ENCODE measurements at places on chromosomes 2 and 18.

DNA sequence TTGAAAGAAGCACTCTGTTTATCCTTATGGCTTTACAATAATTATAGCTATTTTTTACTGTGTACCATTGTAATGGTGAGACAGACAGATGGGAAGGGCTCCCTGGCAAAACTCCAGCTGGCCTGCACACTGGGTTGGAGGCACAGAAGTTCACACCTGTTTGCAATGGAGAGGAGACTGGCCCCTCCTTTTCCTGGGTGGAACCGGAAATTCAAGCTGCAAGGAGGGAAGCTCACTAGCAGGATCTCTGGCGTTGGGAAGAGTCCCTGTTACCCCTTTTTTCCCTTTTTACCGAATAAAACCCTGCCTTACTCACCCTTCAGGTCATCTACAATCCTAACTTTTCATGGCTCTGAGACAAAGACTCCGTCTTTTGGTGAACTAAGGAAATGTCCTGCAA, 100.3 kb upstream of the TFPI start:
- DNase-seq, result no peak

GRCh38 chr2:126041391-126042047, 614.4 kb upstream of the GYPC start:
- no peak for DNase-seq

DNA sequence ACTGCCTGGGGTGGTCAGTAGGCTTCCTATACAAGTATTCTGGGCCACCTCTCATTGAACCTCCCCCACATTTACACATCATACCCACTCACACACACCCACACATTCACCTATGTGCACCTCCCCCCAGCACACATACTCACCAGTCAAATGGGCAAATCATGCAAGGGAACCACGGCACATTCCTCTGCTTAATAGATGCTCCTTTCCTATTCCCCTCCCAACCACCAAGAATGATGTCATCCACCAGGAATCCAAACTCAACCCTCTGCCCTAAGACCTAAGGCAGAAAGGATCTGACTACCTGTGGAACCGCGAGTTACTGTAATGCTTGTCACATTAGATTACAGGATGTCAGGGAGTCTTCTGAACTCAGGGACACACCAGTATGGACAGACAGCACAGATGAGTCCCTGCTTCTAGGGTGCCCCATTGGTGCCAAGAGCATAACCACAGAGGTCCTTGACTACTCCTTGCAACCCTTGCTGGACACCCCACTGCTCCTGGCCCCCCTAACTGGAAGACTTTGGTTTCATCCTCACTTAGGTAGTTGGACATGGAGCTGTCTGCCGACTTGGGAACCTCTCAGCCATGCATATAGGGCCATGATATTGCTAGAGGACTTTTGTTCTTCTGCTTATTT, 21.5 kb upstream of the CAB39 start:
- no peak for DNase-seq

GRCh38 chr2:25491966-25492532, 150.3 kb upstream of the DNMT3A start:
- DNase-seq, result no peak

DNA sequence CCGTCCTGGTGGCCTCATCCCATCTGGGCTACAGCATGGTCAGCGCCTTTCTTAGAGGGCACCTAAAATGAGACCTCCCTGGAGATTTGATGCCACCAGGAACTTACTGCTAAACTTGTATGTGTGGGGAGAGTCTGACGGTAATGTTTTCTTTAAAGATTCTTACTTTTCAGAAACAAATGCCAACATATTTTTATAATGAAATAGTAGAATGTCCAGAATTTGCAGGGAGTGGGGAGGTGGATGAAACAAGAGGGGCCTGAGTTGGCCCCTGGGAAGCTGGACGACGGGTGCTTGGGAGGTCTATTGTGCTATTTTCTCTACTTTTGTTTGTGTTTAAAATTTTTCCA, 118.8 kb upstream of the CTDP1 start:
- no peak for DNase-seq

DNA sequence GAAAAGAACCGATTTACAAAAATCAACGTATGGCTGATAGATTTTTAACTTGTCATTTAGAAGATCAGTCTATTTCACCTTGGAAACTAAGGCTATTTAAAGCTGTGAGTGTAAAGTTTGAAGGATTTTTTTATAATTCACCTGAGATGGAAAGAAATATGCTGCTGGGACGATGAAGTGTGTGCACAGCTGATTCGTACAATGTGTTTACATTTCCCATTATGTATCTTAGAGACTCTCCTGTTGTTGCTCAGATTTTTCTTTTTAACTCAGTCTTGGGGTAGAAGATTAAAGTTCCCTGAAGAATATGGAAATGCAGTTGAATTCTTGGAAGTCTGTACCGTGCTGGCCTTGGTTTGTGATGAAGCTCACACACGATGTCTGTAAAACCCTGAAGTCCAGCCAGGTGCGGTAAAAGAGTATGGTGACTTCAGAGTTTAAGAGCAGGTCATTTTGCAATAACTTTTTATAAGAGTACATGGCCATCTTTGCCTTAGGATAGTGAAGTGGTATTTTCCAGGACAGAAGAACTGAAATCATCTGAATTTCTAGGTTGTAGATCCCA, 250.1 kb downstream of the PRKCE start:
- DNase-seq, result no peak

GRCh38 chr2:126915903-126916302, 17.2 kb downstream of the TEX51 start:
- no peak for DNase-seq

DNA sequence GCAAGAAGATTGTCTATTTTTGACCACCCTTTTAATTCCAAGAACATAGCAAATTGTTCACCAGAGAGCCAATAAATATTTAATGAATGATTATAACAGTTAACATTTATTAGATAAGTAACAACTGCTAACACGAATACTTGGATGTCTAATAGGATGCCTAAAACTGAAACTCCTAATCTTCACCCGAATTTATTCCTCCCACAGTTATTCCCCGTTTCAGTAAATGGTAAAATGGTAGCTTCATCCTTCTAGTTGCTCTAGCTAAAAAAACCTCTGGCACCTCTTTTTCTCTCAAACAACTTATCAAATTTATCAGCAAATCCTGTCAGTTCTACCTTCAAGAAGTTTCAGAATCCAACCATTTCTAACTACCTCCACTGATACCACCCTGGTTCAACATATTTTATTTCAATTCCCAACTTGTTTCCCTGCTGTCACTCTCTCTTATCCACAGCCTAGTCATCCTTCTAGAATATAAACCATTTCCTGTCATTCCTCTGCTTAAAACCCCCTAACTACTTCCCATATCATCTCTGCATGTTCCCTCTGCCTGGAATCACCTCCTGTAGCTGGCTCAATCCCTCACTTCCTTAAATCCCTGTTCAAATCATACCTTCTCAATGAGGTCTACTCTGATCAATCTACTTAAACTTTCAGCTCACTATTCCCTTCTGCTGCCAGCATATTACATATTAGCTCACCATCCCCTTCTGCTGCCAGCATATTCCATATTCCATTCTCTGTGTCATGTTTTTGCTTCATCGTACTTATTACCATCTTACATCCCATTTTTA, 93.8 kb downstream of the ROCK2 start:
- no peak for DNase-seq

GRCh38 chr2:174607989-174608865, 10.6 kb upstream of the WIPF1 start:
- DNase-seq, result no peak

DNA sequence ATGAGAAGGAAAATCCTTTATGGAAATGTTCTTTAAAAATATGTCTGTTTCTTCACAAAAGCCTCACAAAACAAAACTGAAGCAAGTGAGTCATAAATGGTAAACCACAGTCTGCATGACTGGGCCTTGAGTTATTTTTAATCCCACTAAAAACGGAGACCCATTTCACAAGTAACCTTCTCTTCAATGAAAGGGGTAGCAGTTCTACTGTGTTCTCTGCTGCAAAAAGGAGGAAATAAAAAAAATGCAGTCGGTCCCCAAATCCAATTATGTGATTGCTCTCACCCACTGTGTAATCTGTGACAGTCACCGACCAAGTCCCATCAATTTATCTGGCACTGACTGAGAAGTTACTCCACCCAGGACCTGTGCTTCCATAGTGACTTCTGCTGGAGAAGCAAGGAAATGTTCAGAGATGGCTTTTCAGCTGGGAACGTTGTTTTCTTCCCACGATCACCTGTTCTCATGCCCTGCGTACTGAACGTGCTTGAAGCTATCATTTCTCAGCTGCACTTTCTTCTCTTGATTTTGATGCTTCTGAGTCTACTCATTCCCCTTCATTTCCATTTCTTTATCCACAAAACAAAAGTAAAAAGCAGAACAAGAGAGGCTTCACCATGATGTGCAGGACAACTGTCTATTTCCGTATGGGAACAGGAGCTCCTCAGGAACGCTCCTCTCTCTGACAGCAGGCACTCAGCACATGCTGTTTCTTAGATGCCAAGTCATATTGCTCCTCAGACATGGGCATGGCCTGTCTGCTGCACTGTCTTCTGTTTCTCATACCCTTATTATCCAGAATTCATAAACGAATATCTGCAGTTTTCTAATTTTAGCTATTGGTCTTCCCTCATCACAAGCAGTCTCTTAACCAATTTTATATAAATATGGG, 80.0 kb upstream of the TMEM200C start:
- DNase-seq, result no peak
